ENCODE measurements at places on chromosomes 6 and 20. TPM values are rescaled to one million over a fixed set of nuclear protein-coding genes. Genes with fewer than 3 reads are reported as not detected.

The NUP153 gene
- total RNA-seq: 16.6 TPM

The OPRM1 gene
- not detected for total RNA-seq

The GSTA3 gene
- total RNA-seq: not detected

The LY6G6F gene
- total RNA-seq: not detected

The XKR7 gene
- under 0.01 TPM for total RNA-seq

The SOBP gene
- 0.20 TPM for total RNA-seq

The SYCP2 gene
- total RNA-seq: 1.2 TPM

The CDSN gene
- total RNA-seq: not detected

The TINAG gene
- not detected for total RNA-seq

The MUCL3 gene
- not detected for total RNA-seq

The CFAP206 gene
- total RNA-seq: 0.22 TPM

The MRAP2 gene
- 1.8 TPM for total RNA-seq

The C20orf144 gene
- under 0.01 TPM for total RNA-seq

The RFX6 gene
- not detected for total RNA-seq

The MUC22 gene
- not detected for total RNA-seq

The GNAS-AS1 gene
- 0.22 TPM for total RNA-seq

The BMP7 gene
- total RNA-seq: not detected

The BNIP5 gene
- not detected for total RNA-seq

The SNAP91 gene
- 0.22 TPM for total RNA-seq

The MYL9 gene
- 0.60 TPM for total RNA-seq

The ANKS1A gene
- 35.1 TPM for total RNA-seq

The GRIK2 gene
- total RNA-seq: not detected

The KCNK5 gene
- total RNA-seq: not detected
